ENCODE measurements at places on chromosomes 4 and X.

DNA sequence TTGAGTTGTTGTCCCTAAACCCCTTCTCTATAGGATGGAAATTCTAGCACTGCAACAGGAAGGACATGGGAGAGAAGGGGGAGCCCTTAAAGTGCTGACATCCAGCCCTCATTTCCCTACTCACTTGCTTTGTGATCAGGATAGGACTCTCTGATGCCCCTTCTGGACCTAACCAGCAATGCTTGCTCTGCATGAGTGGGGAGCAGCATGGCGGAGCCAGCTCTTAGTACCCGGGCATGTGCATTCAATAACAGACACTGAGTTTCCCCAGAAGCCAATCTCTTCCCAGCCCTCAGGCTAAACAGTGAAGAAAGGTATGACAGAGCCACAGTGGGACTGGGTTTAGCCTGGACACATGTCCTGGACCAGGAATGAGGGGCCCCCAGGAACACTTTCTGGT, 14.0 kb downstream of the SOD3 start:
- no peak for DNase-seq

DNA sequence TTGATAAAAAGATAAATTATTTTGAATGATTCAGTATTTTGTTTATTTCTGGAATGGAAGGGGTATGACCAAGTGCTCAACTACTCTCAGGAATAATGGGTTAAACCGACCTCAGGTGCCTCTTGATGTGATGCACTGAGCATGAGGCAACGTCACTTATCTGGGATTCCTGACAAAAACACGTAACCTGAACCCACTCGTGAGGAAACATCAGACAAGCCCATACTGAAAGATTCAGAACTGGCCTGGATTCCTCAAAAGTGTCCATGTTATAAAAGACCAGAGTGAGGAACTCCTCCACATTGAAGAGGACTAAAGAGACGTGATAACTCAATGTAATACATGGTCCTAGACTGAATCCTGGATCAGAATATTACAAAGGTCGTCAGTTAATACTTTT, 144.0 kb downstream of the FNIP2 start:
- DNase-seq: no peak

- no peak for DNase-seq
Observed at GRCh38 chr4:45094684-45095083, 368.3 kb upstream of the GNPDA2 start.

- DNase-seq: peak; percentile 5
Observed at GRCh38 chrX:21870494-21870893, 14.7 kb downstream of the YY2 start.

GRCh38 chr4:183960046-183960420, 54.9 kb downstream of the STOX2 start:
- peak; percentile 87 for DNase-seq

GRCh38 chr4:53043891-53044650, 182.0 kb downstream of the RASL11B start:
- no peak for DNase-seq

DNA sequence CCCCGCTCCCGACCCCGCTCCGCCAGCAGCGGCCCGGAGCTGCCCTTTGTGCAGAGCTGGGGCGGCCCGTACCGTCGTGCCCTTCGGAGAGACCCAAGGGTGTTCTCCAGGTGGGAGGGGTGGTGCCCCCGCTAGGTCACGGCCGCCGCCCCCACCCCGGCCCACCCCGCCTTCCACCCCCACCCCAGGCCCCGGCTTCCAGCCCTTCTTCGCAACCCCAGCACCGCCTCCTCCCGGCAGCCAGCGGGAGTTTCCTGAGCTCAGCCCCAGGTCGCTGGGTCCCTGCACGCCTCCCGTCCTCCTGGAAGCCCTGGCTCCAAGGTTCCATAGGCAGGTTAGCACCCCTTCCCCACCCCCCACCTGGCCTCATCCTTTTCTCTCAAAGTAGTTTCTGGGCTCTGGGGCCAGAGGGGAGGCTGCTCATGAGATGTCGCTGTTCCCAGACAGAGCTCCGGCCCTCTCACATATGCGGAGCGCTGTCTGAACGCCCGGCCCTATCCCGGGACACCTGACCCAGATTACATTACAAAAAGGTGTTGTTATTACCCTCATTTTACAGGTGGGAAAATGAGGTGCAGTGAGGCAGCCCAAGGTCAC, 25.2 kb upstream of the FGFR3 start:
- no peak for DNase-seq

- DNase-seq: peak; percentile 57
Observed at GRCh38 chr4:8847764-8848163, 23.9 kb downstream of the HMX1 start.

- DNase-seq: peak; percentile 83
Observed at GRCh38 chrX:65034668-65035445, 58.6 kb upstream of the ZC4H2 start.

- DNase-seq: no peak
Observed at GRCh38 chr4:77093401-77093800, 17.6 kb upstream of the CCNI start.

DNA sequence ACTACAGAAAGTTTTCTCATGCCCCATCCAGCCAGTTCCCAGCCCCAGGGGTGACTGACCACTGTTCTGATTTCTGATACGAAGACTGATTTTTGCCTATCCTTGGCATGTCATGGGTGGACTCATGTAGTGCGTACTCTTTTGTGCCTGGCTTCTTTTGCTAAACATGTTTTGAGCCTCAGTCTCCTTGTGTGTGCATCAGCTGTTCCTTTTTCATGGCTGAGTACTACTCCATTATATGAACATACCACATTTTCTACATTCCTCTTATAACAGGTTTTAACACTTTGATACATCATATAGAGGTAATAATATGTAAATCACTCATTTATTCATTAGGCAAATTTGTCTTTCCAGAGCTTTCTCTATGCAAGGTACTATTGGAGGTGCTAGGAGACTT, 126.7 kb downstream of the ANAPC4 start:
- DNase-seq: no peak

DNA sequence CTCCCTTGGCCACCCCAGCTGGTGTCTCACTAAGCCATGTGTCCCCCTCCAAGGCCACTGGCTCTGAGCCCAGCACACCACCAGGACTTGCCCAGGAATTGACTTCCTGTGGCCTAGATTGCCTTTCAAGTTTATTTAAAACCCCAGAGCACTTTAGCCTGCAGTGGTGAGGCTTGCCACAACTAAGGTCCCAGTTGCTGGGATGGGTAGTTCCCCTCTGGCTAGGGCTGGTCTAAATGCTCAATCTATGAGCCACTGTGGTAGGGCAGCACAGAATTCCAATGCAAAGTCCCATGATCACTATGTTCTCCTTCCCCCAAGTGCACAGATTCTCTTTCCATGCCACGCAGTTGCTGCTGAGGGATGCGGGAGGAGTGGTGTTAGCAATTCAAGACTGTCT, 61.1 kb upstream of the HCCS start:
- DNase-seq: no peak

DNA sequence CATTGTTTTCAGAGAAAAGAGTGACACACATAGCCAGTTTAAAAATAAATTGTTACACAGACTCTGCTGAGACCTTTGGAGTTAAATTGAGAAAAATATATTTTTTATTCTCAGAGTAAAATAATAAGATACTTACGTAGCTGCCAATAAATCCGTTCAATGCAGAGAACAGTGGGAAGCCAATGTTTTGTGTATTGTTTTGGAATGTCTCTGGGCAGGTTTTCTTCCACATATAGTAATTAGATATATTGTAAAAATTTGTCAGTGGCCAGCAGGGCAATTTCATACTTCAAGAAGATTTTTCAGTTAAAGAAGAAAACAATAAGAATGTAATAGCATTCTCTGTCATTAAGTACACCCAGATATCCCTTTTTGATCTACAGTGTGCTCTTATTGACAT, 999.5 kb upstream of the INTU start:
- DNase-seq: no peak

DNA sequence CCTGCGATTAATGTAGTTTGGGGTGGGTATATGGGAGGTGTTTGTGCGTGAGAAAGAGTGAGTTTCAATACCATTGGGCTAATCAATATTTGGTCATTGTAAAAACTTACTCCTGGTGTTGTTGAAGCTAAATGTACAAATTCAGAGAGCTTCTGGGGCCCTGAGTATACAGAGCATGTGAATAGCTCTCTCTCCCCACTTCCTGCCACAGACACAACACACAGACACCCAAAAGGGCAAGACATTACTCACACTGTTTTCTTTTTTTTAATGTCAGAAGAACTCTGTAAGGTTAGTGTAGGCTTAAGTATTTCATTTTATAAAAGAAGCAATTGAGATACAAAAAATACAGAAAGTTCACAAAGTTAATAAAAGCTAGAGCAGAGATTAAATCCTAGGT, 151.3 kb upstream of the KCNIP4 start:
- DNase-seq: no peak

DNA sequence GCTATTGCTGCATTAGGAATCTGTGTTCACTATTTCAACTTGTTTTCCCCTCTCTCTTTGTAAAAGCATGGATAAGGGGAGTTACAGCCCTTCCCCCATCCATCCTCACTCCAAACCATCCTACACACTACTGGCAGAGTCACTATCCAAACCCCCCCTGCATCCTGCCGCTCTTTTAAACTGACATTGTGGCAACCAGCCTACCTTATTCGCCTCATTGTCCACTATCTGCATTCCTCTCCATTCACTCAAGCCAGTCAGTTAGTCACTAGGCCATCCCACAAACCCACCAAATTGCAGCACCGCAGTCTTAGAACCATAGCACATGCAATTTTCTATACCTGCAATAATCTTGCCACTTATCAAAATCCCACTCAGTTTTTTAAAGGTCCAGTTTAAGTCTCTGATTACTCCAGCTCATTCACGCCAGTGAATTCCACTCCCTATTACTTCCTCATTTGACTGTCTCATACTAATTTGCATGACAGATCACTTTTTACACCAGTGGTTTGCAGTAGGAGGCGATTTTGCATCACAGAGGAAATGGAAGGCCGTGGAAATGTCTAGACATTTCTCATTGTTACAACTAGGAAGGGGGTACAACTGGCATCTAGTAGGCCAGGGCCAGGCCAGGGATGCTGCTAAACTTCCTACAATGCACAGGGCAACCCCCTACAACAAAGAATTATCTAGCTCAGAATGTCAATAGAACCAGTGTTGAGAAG, 181.8 kb downstream of the HS6ST2 start:
- DNase-seq: no peak

DNA sequence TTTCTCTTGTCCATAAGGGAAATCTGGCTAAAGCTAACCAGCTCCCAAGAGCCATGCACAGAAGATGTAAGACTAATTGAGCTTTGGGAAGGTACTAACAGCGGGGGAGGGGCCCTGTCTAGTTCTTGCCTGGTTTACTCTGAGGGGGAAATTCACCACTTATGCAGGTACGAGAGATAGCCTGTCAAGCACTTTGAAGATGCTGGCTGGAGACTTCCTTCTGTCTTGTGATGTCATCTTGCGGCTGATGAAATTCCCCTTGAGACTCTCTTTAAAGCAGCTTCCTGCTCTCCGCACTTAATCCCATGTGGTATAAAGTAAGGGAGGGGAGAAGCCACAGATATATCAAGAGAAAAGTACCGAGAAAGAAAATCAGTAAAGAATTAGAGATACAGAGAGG, 345.3 kb downstream of the MAPK10 start:
- no peak for DNase-seq
